ENCODE measurements at places on chromosomes 3 and 15. TPM values are rescaled to one million over a fixed set of nuclear protein-coding genes. Genes with fewer than 3 reads are reported as not detected.

GRCh38 chr3:194487289-194488054 is 670 bp upstream of the ATP13A3 start:
- peak; percentile 39 for DNase-seq

DNA sequence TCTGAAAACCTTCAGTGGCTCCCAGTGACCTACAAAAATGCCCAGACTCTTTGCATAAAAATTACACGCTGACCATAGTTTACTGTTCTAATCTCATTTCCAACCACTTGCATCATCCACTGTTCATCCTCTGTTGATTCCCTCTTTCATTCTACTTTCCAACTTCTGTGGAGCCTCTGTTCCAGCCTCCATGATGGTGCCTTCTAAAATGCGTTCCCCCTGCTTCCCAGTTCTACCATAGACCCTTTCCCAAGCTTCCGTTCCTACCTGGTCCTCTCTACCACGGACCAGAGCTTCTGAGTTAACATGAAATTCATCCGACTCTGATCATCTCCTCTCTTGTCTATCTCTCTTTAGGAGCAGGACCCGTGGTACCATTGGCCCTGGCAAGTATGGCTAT is 127.0 kb downstream of the THSD4 start:
- no peak for DNase-seq

GRCh38 chr3:136387031-136387430 is 136.9 kb downstream of the PCCB start:
- DNase-seq, result no peak

DNA sequence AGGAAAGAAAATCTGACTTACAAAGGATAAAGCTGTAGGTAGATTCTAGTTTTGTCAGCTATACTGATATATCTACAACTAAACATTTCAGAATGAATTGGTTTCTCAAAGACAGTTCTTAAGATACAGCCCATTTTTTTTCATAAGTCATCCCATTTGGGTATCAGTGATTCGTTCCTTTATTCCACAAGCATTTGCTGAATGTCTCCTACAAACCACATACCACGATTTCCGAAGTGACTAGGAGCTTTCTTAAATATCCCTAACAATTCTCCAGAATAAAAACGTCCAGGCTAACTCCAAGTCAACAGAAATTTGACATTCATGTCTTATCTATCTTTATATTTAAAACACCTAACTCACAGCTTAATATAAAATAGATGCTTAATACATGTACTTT is 59.8 kb downstream of the TP53BP1 start:
- DNase-seq, result no peak

GRCh38 chr3:77078279-77078678 is 38.4 kb downstream of the ROBO2 start:
- DNase-seq, result no peak

DNA sequence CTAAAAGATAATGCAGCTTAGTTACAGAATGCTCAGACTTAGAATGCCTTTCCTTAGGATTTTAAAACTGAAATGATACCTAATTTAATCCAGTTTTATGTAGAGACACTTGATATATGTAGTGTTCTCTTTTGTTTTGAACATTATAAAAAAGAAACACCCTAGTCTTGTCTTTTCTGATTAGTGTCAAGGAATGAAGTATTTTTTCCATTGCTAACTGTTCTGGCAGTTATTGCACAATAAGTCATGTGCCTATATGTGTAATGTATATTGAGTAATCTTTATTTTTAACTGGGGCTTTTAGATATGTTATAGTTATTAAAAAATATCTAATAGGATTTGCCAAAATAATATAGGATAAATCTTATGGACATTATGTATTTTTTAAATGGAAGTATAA is 4.5 kb downstream of the ARL8B start:
- no peak for DNase-seq

DNA sequence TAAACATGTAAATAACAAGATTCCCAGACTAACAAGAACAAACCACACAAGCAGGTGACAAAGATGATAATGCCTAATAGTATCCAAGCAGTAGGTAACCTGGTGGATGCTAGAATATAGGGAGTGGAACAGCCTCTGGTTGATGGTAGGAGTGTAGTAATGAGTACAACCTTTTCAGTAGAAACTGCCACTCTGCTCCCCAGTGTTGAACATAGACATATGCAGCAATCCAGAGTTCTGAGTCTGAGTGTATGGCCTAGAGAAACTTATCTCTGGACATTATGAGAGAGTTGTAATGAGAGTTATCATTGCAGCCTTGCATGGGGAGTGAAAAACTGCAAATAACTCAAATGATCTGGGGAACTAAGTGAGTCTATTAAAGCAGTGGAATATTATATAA is 76.1 kb upstream of the ACAD9 start:
- DNase-seq, result no peak

DNA sequence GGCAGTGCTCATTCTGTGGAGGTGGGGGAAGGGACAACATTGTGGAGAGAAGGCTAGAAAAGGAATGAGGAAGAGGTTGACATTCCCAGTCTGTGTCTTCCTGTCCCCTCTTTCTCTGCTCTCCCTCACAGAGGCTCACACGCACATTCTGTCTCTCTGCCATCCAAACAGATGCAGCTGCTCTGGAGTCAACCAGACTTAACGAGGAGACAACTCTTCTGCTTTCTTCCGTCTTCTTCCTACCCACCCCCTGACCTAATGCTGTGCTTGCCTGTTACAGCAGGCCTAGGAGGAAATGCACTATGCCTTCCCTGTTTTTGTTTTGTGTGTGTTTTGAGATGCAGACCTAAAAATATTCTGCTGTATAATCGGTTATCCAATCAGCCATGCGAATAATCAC is 121.9 kb downstream of the CACNA1D start:
- DNase-seq, result no peak

DNA sequence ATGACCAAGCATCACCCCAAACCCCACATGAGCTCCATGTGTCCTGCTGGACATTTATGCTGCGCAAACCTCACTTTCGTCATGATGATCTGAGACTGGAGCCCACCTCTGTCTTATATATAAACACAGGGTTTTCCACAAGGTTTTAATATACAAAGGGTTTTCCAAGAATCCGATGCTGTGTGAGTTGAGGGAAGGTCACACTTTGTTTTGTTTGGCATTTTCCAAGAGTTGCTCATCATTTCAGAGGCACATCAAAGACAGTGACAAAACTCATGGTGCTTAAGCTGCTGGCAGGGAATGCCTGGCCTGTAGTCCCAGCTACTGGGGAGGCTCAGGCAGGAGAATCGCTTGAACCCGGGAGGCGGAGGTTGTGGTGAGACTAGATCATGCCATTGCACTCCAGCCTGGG is 20.0 kb downstream of the EFCC1 start:
- DNase-seq, result no peak

DNA sequence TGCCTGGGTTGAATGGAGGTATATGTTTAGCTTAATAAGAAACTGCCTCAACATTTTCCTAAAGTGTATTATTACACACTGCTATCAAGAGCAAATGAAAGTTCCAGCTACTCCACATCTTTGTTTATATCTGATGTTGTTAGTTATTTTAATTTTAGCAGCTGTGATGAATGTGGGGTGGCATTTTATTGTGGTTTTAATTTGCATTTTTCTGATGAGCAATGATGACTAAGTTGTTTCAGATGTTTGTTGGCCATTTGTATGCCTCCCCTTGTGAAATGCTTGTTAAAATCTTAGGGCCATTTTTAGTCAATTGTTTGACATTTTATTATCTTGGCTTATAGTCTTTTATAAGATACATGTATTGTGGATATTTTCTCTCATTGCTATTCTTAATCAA is 260.4 kb upstream of the SLCO3A1 start:
- no peak for DNase-seq

DNA sequence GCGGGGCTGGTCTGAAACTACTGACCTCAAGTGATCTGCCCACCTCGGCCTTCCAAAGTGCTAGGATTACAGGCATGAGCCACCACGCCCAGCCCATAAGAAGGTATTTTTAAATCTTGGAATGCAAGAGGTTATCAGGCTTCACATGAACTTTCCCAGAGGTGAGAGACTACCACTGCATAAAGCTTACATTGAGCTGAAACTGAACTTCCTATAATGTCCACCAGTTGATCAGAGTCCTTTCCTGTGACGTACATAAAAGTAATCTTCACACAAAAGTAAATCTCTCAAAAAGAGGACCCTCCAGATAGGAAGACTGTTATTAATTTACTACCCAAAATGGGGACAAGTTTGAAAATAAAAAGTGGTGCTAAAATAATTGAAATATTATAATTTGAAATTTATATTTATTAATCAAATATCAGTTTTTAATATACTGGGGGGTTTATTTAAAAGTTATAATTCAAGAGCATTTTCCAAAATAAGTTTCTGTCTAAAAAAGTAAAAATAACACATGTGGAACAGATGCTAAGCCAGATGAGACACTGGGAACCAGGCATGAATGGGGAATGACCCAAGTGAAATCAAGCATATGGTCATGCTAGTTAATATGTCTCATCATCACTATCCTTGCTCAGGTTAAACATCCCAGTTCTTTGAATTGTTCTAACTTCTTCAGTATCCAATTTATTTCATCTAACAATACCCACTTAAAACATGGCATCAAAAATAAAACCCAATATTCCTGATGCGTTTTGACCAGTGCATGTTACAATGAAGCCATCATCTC is 269.9 kb upstream of the UBE2E2 start:
- DNase-seq, result no peak

DNA sequence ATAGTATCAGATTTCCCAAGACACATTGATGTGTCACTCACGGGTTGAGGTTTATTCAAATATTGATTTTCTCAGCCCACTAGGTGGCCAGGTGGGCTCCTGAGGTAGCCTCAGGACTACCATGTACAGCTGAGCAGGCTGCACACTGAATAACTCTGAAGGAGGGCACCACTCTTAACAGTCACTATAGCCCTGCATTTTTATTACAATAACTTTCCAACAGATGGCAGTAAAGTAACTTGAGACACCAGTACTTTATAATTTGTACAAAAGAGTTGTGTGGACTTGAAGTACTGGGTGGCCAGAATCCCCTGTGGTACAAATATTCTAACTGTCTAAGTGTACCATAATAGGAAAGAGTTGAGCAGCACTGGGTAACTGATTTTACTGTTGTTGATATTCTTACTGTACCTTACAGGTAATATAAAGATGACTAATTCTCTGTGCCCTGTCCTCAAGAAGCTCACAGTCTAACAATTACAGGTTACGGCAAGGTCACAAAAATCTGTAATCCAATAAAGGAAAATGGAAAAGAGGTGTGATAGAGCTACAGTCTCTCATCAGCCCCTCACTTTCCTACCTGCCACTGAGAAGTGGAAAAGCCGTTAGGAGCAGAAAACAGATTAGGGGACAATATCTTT is 76.0 kb downstream of the ETFA start:
- DNase-seq, result no peak

DNA sequence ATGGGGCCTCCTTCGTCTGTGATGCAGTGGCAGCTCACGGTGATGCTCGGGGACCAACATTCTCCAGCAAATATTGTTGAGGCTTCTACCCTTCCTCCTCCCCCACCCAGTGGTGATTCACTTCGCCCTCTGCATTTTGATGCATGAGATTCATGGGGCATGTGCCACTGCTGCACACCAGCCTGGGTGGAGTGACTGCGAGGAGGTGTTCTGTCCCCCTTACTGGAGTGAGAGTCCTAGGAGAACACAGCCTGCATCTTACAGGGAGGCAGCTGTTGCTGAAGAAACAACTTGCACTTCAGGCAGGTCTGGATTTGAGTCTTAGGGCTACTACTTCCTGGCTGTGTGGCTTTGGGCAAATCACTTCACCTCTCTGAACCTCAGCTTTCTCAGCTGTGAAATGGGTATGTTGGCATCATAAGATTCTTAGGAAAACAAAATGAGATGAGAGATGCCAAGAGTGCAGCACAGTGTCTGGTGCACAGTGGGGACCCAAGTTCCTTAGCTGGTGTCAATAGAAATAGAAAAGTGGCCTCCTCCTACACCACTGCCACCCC is 10.2 kb upstream of the SKOR1 start:
- no peak for DNase-seq

- no peak for DNase-seq
Observed at GRCh38 chr3:27888562-27888961, 166.4 kb upstream of the EOMES start.

DNA sequence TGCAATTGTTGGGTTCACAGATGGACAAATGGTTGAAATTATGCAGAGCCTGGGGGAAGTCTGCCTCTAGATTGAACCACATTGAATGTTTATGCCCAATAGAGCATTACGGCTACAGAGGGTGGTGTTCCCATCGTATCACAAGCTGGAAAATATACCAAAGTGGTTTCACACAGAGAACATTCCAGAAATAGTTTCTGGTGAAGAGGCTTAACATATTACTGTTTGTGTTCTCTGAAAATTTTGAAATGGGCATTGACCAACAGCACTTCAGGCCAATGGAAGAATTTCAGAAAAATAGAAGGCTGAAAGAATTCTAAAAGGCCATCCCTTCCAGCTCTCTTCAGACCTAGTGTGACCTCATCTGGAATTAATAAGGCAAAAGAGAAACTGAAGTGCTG is 203.9 kb downstream of the NEK10 start:
- DNase-seq, result no peak

DNA sequence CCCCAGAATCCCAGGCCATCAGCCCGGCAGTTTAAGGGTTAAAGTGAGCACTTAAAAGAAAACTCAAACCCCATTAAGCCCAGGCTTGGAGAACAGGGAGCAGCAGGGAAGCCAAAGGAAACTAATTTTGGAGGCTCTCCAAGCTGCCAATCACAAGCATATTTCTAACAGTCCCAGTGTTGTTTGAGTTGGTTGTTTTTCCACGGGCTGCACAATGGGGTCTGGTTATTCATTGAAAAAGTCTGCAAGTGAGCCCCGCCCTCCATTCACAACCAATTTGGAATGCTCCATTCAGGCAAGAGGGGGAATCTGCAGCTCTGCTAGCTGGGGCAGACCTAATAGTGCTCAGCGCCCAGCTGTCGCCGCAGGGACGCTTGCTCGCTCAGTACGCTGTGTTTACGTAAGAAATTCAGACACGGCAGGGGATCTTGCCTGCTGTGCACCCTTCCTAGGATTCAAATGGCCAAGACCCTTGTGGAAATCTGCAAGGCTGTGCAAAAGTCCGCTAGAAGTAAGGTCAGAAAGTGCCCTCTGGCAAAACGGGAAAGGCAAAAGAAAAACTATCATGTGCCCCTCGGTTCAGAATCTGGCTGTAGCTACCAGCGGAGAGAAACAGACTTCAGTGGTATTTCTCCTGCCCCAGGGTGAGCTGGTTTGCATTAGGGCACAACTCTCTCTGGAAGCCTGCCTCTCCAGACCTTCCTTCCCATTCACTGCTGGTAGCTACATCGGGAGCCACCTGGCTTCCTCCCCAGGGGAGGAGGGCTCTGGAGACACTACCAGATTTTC is 11.0 kb downstream of the ETV5 start:
- peak; percentile 92 for DNase-seq

DNA sequence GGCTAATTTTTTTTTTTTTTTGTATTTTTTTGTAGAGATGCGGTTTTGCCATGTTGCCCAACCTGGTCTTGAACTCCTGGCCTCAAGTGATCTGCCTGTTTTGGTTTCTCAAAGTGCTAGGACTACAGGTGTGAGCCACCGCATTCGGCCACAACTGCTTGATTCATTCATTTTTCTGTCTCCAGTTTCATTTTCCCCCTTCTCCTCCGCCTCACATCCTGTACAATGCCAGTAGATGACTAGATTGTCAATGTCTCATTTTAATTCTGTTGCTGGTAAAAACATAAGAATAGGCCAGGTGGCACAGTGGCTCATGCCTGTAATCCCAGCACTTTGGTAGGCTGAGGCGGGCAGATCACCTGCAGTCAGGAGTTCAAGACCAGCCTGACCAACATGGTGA is 12.0 kb upstream of the ZNF592 start:
- DNase-seq, result no peak

The CD80 gene
- total RNA-seq, result 0.66 TPM

The CCR5 gene
- total RNA-seq, result 2.0 TPM

The CHRM5 gene
- not detected for total RNA-seq

The NUP210 gene
- 8.9 TPM for total RNA-seq

Data from pancreas (tissue), 10 donors.